ENCODE measurements at places on chromosomes 1 and 21. TPM values are rescaled to one million over a fixed set of nuclear protein-coding genes. Genes with fewer than 3 reads are reported as not detected.

The ARHGEF10L gene
- total RNA-seq = 39.7 TPM

The CD53 gene
- 12.2 TPM for total RNA-seq

The PRR9 gene
- not detected for total RNA-seq

The EPHA2 gene
- total RNA-seq = 17.7 TPM

The SH2D2A gene
- 0.80 TPM for total RNA-seq

The CENPF gene
- 2.9 TPM for total RNA-seq

The NBPF4 gene
- total RNA-seq = 1.8 TPM

The AVPR1B gene
- total RNA-seq = not detected

The RAB25 gene
- 33.5 TPM for total RNA-seq

The NR5A2 gene
- total RNA-seq = 2.7 TPM

DNA sequence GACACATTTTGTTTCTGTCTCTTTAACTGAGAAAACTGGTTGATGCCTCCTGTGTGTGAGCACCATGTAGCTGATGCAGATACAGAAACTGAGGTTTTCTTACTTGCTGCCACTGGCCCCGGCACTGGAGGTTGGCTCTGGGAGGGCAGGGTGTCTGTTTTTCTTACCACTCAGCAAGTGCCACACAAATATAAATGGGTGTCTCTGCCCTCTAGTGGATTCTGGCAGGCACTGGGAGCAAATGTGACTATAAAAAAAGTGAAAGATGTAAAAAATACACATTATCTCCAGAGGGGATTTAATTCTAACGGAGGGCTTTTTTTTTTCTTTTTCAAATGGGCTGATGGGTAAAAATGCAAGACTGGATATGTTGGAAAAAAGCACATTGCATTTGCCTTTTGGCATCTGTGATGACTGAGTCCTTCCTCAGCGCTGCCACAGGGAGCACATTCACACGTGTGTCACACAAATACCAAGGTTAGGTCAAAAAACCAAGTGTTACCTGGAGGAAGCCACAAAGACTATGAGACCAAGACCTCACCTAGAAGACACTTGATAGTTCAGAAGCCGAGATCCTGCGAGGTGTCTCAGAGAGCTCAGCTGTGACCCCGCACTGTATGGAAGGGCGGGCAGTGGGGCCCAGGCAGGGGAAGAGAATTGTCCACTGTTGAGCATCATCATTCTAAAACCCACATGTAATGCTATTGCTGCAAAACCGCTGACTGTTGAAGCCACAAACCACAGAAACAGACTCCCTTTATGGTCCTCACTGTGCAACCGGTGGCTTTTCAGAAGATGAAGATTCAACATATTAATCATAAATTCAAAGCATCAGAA lies 18.9 kb downstream of the PGBD2 start:
- no peak for DNase-seq

DNA sequence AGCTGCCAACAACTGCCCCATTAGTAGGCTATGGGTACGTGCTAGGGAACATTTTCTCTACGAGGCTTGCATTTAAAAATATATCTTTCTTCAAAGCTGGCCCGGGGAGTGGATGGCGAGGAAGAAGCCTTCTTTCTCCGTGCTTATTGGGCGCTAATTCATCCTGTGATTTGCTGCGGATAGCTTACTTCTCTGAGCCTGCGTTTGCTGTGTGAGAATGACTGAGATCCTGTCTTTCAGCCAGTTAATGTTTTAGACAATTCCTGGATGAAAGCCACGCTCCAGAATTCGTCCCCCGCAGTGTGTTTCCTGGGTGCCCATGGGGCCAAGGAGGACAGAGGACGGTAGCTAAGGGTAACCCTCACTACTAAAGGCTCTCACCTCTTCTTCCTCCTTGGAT lies 57.8 kb upstream of the TARBP1 start:
- no peak for DNase-seq

GRCh38 chr1:220828950-220829586 lies 42.4 kb downstream of the MTARC1 start:
- DNase-seq = no peak

- peak; percentile 28 for DNase-seq
Measured at GRCh38 chr1:50605186-50605875, 182.1 kb upstream of the DMRTA2 start.

- no peak for DNase-seq
Measured at GRCh38 chr1:84225646-84226045, 75.9 kb upstream of the SAMD13 start.

DNA sequence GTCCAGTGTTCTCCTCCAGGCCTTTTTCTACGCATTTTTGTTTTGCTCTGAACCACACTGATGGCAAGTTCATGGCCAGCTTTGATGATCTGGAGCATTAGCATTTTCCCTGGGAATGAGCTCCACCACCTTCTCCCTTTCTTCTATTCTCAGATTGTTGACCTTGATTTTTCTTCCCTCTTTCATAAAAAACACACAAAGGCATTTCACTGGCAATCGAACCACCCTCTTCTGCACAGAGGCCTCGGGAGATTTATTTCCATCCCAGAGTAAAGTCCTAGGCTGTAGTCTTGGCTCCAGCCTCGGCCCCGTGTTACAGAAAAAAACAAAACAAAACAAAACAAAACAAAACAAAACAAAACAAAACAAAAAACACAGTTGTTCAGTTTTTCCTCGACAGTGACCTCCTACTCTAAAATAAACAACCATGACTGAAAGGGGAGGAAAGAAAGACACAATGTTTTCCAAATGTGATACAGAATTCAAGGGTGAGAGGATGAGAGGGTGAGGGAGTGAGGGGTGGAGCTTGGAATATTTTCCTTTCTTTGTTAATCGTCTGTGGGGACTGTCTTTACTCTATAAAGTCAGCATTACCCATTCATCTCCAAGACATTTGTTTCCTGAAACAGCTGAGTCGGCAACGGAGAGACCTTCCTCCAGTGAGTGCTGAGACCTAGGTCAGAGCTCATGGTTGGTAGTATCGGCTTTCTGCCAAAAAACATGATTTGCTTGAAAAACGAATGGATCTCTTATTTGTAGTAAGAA lies 29.8 kb upstream of the RNF186 start:
- no peak for DNase-seq

GRCh38 chr1:155205969-155206593 lies 1.6 kb downstream of the THBS3 start:
- no peak for DNase-seq

- DNase-seq = peak; percentile 80
Measured at GRCh38 chr1:183804916-183805841, at the start of gene RGL1. Gene RGL1, plus strand, starts transcription at chr1:183805120. Its CDS starts 178 bp downstream, at chr1:183805298.

DNA sequence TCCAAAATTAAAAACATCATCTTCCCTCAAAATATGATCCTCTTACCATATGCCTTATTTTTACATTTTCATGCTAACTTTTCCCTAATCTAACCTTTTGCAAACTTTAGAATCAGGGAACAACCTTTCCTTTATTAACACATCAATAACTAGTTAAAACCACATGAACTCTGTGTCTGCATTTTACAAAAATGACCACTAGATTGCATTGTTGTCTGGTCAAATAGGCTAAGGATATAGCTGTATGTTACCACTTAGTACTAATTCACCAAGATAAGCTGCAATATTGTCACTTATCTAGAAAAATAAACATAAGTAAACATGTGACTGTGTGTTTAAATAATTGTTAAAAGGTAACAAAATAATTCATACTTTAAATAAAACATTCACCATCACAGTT lies 82.3 kb downstream of the DENND1B start:
- no peak for DNase-seq

DNA sequence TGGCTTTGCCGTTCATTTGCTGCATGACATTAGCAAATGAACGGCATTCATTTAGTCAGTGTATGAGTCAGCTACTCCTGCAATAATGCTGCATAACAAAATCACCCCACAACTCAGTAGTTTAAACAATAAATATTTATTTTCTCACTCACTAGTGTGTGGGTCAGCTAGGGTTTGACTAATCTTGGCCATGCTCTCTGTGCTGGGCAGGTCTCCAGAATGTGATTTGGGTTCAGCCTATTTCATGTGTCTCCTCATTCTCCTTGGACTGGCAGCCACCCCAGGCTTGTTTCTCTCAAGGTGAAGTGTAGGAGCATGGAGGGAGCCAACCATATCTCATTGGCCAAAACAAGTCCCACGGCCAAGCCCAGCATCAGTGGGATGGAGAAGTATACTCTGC lies 104.3 kb downstream of the LACTBL1 start:
- DNase-seq = no peak

DNA sequence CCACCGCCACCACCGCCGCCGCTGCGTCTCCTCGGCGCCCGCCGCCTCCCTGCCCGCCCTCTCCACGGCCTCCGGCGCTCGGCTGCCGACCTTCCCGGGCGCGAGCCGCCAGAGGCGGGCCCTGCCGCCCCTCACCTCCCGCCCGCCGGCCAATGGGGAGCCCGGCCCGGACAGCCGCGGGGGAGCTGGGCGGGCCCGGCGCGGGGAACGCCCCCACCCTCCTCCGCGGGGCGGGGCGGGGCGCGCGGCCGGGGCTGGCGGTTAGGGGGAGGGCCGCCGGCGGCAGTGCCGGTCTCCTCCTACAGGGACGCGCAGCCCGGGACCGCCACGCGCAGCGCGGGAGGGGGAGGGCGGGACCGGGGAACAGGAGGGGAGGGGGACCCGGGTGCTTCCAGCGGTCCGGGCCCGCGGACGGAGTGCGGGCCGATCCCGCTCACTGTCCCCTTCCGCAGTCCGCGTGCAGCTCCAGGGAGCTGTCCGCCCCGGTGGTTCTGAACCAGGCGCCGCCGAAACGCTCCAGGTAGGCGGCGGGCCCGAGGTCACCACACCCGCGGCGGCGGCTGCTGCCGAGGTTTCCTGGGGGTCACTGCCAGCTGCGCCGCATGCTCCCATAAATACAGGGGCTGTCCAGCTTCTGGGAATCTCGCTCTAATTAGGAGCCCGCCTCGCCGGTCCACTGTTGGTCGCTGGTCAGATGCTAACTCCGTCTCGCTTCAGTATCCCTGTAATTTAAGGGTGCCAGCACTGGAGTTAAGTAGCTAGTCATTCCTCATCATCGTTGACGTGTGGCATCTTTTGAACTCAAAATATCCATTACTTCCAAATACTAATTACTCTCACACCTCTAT lies at the start of gene PGBD5:
Gene PGBD5, minus strand, starts transcription at position 87 of the 848 bp plus-strand sequence. CDS start 404 bp downstream, outside the sequence.
- DNase-seq = peak; percentile 61

GRCh38 chr1:96596226-96596922 lies 125.2 kb upstream of the PTBP2 start:
- DNase-seq = no peak

GRCh38 chr1:19484798-19485361 lies 459 bp downstream of the CAPZB start:
- no peak for DNase-seq

- DNase-seq = no peak
Measured at GRCh38 chr1:209924390-209924789, 13.6 kb upstream of the SYT14 start.

- DNase-seq = no peak
Measured at GRCh38 chr1:243481101-243481500, 225.3 kb downstream of the SDCCAG8 start.

GRCh38 chr1:156752843-156753482 lies 1.5 kb upstream of the HDGF start:
- DNase-seq = no peak

Measured in prostate gland (tissue), 2 donors.